ENCODE measurements at places on chromosomes 5 and 9.
A peak's percentile ranks its signal among the peaks of the same experiment; 100 is the strongest.

- no peak for DNase-seq
Measured at GRCh38 chr5:165579911-165580310, 2074.5 kb downstream of the MAT2B start.

GRCh38 chr5:14063691-14064090 is 79.5 kb upstream of the TRIO start:
- no peak for DNase-seq

DNA sequence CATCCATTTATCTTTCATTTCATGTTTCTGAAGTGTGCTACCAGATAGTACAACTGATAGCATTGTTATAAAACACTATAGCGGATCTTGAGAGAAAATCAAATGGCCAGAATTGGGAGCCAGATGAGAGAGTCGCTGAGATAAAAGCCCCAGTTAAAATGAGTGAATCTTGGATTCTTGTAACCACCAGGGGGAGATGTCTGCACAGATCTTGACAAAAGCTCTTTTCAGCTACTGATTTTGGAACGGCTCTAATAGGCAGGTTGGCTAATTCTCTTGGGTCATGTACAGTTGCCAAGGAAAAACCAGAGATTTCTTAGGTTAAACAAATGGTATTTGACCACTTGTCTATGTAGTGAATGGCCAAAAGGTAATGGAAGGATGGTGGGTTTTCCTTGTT is 21.7 kb downstream of the F2RL2 start:
- no peak for DNase-seq

DNA sequence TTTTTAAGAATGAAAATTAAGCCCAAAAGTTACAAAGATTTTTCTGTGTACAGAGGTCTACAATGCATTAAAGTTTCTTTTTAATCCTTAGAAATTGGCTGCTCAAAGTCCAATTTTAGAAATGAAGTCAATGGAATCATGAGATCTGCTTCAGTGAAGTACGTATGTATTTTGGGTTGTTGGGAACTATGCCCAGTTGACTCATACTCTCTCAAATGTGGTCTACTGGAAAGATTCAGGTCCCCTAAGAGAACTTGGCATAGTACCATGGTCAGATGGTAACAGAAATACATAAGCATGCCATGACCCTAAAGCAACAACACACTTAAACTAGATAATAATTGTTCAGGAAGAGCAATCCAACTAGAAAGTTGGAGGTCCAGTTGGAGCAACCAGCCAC is 23.0 kb downstream of the FBLL1 start:
- no peak for DNase-seq

DNA sequence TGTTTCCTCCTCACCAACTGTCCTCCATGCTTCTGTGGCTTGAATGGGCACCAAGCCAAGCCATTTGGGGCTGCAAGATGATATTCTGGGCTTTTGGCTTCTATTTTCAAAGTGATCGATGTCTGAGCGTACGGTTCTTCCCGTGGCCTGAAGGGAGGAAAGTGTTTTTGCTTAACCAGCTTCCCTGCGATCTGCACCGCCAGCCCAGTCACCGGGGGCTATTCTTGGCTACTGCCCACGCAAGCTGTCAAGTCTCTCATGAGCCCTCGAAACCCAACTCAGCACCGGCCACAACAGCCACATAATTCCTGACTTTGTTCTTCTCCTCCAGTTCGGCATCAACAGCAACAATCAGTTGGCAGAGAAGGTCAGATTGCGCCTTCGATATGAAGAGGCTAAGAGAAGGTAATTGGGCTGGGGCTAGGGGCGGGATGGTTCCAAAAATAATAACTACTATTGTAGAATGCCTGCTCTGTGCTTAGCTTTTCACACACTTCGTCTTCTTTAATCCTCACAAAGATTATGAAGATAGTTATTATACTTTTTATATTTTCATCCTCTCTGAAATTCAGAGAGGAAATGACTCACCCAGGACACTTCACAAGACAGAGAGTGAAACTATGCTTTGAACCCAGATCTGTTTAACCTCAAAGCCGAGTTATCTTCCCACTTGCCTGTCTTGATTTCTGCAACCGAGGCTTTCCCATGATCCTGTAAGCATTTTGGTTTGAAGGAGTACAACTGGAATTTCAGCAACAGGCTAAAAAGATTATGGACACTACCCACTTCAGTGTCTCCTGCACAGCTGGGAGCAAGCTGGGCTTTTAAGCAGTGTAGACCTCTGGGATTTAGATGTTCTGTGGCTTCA is 76.4 kb upstream of the RARS1 start:
- peak; percentile 57 for DNase-seq

DNA sequence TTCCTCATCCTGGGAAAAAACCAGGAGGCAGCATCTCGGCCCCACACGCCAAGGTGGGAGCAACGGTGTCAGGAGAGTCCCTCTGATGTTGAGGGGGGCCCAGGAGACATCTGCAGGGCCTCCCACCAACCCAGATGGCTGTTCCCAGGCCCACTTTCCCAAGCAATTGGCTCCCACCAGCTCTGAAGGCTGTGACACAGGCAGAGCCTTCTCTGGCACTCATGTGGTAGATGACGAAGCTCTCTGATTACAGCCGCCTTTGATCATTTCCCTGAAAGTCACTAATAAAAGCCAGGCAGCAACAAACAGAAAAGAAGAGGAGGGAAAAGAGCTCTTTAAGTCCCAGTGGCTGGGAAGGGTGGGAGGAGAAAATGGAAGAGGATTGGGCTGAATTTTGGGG is 226.5 kb downstream of the CDK5RAP2 start:
- DNase-seq, result no peak

DNA sequence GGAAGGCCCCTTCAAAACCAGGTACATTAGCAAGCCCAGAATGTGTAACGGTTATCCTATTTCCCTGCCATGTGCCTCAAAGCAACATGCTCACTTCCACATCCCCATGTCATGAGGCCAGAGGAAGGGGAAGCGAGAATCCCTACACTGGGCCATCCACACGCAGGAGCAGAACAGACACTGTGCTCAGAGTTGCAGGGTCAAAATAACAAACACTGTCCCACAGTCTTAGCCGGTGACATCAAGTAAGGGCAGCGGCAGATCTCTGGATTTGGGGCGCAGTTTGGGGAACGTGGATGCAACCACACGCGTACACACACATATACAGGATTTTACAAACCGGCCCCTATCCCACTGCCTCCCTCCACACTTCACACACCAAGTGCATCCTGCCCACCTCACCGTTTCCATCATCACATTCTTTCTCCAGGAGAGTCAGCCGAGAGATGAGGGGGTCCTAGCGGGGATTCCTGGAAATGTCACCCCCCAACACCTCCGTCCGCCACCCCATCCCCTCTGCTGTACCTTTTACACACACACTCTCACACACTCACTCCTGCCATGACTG is 776 bp downstream of the APBA1 start:
- no peak for DNase-seq

All from activated CD8-positive, alpha-beta memory T cell treated with anti-CD3 and anti-CD28 coated beads, Interleukin-2, amount 50 U/mL, for 48 hours (primary cell).